AG20443 (cell line): ENCODE measurements at places on chromosomes 6 and 20.
A peak's percentile ranks its signal among the peaks of the same experiment; 100 is the strongest.

- DNase-seq: peak; percentile 26
These were observed 24.3 kb downstream of the SNX14 start for GRCh38 chr6:85569323-85569722.

GRCh38 chr6:170067923-170068360 lies 222.9 kb downstream of the DLL1 start:
- DNase-seq: no peak

GRCh38 chr6:169960886-169961611 lies 209.6 kb downstream of the ERMARD start:
- DNase-seq: no peak

DNA sequence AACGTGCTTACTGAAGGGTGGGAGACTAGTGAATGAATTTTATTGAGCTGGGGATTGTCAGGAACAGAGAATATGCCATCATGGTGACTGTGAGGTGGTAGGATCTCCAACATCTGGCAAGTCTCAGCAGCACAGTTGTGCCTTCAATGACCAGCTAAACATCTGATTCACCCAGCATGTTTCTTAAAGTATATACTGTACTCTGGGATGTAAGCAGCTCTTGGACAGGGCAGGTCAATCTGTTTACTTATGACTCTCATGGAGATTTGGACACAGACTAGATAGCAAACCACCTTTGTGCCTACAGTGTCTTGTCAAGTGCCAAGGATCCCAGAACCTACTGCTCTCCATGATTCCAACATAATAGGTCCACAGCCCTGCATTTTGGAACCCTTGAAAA lies 801.0 kb upstream of the CITED2 start:
- DNase-seq: no peak

GRCh38 chr6:31791324-31792089 lies 4.0 kb downstream of the VARS1 start:
- peak; percentile 82 for DNase-seq

DNA sequence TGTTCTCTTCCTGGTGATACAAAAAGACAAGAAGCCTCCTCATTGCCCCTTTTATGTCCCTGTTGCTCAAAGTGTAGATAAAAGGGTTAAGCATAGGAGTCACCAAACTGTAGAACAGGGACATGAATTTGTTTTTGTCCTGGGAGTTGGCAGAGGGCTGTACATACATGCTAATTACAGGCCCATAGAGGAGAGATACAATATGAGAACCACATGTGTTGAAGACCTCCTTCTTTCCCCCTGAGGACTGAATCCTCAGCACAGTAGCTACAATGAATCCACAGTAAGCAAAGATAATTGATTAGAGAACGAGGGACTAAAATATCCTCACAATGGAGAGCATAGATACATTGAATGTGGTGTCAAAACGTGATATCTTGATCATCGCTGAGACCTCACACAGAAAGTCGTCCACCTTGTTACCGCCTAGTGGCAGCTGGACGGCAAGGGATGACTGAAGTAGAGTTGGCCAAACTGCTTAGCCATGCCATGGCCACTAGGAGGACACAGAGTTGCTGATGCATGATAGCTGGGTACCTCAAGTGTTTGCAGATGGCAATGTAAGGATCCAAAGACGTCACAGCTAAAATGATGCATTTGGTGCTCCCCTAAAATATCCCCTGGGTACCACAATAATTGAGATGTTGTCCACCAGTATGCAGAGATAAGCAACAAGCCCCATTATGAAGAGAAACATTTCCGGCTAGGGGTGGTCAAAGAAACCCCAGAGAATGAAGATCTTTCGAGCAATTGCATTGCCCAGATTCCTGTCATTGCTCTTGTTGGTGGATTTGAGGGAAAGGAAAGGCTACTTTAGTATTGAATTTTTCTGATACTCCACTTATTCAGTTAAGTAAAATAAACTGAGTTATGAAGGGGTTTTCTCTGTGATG lies 15.0 kb downstream of the OR2B3 start:
- DNase-seq: peak; percentile 44

DNA sequence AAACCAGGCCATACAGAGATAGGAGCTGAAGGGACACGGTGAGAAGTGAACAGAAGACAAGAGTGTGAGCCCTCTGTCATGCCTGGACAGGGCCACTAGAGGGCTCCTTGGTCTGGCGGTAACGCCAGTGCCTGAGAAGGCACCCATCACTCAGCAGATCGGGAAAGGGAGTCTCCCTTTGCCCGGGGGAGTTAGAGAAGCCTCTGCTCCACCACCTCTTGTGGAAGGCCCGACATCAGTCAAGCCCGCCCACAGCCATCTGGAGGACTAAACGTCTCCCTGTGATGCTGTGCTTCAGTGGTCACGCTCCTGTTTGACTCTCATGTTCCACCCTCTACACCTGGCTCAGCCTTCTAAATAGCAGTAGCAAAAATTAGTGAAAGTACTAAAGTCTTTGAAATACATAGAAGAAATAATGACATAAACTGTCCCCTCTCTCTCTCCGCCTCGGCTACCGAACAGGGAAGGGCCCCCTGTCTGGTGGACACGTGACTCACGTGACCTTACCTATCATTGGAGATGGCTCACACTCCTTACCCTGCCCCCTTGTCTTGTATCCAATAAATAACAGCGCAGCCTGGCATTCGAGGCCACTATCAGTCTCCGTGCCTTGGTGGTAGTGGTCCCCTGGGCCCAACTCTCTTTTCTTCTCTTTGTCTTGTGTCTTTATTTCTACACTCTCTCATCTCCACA lies 66.7 kb downstream of the RPP21 start:
- DNase-seq: no peak

DNA sequence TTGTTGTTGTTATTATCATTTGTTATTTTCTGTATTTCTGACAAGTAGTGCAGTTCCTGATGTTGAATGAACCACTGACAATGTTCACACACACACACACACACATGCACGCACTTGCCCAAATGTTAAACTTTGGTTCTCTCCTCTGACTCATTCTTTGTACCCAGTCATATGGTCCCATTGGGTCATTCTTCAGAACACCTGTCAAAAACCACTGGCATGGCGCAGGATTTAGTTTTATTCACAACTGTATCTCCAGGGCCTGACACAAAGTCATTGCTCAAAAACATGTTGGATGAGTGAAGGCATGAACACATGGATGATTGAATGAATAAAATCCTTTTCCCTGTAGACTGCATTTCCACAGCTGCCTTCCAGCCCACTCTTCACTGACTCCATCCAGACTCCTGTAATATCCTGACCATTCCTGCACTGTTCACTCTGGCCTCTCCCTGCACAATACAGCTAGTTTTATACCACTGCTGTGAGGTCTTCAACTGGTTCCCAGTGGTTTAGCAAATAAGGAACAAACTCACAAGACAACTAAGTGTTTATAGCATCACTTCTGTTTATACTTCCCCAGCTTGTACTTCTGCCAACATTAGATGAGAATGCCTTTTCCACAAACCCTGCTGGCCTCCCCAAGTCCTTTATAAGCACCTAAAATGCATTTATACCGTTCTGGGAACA lies 6.9 kb upstream of the CST11 start:
- DNase-seq: no peak

DNA sequence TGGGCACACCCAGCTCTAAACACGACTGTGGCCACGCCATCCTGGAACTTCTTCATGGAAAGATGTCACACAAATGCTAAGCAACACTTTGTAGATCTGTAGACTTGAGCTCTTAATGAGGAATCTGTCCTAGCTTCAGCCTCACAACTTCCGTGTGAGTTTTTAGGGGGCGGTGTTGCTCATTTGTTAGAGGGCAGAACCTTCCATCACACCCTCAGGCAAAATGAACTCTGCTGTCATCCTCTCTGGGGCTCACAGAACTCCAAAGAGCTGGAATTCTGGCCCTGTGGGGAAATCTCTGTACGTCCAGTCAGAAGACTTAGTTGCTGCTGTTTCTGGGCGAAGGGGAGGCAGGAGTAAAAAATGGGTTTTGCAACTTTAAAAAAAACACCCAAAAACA lies 49.8 kb downstream of the NRN1 start:
- no peak for DNase-seq

DNA sequence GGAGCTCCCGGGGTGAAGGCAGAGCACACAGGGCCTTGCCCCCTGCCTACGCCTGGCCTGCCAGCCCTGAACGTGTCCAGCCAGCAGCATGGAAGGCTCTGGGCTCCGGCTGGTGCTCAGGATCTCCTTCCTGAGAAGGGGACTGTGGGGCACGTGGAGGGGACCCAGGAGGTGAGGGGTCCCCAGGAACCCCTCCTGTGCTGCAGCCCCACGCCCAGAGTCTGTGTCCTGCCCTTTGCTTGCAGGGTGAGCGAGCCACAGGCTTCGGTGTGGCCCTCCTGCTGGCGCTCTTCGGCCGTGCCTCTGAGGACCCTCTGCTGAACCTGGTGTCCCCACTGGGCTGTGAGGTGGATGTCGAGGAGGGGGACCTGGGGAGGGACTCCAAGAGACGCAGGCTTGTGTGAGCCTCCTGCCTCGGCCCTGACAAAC lies 22.3 kb downstream of the NPEPL1 start:
- DNase-seq: peak; percentile 9

GRCh38 chr20:21315138-21315537 lies 12.0 kb downstream of the XRN2 start:
- peak; percentile 40 for DNase-seq

DNA sequence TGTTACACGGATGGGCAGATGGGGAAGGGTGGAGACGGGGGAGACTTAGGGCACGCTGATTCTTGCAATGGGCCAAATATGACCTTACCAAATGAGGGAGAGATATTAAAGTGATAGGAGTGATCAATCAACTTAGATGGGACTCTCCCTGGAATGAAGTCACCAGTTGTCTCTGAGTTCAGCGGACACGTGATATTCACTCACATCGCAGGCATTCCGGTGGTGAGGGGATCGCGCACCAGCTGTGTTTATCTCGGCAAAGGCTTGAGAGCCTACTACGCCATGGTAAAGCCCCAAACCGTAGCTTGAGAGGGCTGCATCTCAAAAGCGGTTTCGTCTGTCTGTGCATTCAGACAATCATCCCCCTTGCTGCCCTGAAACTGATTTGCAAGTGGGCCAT lies 5.5 kb downstream of the BMP7 start:
- no peak for DNase-seq

DNA sequence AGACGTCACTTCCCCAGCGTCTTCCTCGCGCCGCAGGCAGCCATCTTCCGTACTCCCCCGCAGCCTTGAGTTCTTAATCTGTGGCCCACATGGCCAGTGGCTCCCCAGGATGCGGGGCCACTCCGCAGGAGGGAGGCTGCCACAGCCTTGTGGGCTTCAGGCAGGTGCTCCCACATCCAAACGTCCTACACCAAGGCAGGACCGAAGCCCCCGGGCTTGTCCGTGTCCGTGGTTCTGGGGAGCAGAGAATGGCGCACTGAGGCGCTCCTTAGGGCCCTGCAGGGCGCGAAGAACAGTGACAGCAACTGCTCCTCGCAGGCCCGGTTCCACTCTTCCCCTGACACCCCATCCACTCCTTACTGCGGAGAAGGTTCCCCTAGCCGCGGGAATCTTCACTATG lies 755.8 kb downstream of the PRIM2 start:
- DNase-seq: no peak

DNA sequence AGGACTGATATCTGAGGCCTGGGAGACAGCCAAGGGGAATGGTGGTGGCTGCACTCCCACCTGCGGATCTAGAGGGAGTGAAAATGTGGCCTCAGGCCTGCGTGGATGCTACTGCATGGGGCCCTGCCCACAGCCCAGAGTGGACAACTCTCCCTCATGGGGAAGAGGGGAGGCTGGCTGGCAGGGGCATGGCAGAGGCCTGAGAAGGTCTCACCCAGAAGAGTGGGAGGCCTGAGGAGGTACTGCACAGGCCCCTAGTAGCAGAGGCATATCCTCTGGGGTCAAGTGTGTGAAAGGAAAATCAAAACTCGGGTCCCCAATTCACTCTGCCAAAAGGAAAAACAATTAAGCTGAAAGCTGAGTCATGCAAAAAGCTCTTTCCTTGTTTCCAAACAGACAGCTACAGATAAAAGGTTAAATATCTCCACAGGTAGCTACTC lies 158.2 kb downstream of the AKAP7 start:
- no peak for DNase-seq

- DNase-seq: peak; percentile 93
These were observed 394 bp downstream of the AKAP12 start for GRCh38 chr6:151240036-151240685.

- DNase-seq: no peak
These were observed 10.1 kb upstream of the FRK start for GRCh38 chr6:116070616-116071389.

- DNase-seq: peak; percentile 80
These were observed 32.4 kb downstream of the CPXM1 start for GRCh38 chr20:2767768-2768631.

GRCh38 chr6:96649926-96650325 lies 87.0 kb downstream of the FHL5 start:
- no peak for DNase-seq

DNA sequence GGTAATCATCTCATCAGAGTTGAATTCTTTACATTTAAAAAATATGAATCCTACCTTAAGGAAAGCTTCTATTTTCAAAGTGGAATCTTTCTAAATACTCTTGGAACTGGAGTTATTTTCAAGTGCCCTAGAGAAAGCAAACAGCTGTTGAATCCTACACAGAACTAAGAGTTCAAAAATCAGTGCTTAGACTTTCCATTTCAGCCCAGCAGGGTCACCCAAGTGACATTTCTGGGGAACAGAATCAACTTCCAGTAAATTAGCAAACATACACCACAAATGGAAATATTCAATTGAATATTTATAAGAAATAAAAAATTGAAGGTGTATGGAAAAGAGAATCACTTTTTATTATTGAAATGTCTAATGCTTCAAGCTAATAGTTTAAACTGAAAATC lies 427.7 kb upstream of the NOX3 start:
- DNase-seq: no peak

DNA sequence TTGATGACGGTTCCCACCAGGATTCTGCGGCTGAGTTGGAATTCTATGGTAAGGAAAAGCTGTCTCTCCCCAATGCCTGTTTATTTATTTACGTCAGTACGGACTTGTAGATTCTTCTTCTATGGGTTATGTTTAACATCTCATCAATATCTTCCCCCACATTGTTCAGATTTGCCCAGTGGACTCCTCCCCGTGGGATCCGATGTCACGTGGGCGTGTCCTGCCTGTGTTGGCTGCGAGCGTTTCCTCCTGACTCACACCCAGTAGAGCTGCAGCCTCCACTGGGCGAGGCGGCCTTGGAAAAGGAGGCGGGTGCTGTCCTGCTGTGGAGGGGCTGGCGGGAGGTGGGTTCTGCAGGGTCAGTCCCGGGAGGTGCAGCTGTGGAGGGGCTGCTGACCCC lies 46.8 kb upstream of the SLCO4A1 start:
- DNase-seq: peak; percentile 90

- DNase-seq: no peak
These were observed 44.1 kb upstream of the CTAGE9 start for GRCh38 chr6:131754715-131755567.

GRCh38 chr6:13917141-13917540 lies 7.6 kb upstream of the RNF182 start:
- DNase-seq: no peak

- no peak for DNase-seq
These were observed 177.4 kb upstream of the THEMIS start for GRCh38 chr6:128078276-128078675.

GRCh38 chr20:6786548-6786947 lies 19.1 kb downstream of the BMP2 start:
- DNase-seq: no peak

- DNase-seq: no peak
These were observed 574.0 kb upstream of the POU3F2 start for GRCh38 chr6:98260382-98260781.
